Fibroblast of skin of abdomen (primary cell): ENCODE measurements at places on chromosomes 3 and 15.

DNA sequence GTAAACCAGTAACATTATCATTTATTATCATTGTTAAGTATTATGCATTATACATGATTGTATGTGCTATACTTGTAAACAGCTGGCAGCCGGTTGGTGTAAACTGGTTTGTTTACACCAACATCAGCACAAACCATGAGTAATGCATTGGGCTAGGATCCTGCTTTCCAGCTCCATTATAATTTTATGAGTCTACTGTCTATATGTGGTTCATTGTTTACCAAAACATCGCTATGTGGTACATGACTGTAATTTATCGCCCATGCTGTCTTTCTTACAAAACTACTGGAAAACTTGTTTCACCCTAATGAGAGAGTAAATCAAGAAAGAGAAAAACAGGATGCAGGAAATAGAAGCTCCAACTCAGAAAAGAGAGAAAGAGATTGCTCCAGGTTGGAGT lies 224.8 kb upstream of the CBLB start:
- DNase-seq = no peak

DNA sequence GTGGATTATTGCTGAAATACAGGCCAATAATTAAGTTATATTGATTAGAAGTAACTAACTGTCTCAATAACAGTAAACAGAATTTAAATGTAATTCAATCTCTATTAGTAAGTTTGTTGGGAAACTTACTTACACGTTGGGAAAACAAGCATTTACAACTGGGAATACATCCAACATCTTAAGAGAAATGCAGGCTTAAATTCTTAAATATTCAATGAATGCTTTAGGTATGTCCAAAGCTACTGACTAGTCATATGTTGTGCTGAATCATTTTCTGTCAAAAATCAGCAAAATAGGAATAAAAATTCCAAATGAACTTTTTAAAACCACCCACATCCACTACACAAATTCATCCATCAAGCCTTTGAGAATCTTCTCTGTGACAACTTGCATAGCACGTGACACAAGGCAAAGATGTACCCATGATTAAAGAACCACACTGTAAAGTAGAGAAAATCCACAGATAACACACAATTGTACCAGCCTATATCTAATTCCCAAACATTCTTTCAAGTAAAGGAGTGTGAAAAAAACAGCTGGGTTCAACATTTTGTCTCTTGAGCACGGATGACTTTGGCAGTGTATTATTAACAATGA lies 60.0 kb downstream of the NMNAT3 start:
- no peak for DNase-seq

DNA sequence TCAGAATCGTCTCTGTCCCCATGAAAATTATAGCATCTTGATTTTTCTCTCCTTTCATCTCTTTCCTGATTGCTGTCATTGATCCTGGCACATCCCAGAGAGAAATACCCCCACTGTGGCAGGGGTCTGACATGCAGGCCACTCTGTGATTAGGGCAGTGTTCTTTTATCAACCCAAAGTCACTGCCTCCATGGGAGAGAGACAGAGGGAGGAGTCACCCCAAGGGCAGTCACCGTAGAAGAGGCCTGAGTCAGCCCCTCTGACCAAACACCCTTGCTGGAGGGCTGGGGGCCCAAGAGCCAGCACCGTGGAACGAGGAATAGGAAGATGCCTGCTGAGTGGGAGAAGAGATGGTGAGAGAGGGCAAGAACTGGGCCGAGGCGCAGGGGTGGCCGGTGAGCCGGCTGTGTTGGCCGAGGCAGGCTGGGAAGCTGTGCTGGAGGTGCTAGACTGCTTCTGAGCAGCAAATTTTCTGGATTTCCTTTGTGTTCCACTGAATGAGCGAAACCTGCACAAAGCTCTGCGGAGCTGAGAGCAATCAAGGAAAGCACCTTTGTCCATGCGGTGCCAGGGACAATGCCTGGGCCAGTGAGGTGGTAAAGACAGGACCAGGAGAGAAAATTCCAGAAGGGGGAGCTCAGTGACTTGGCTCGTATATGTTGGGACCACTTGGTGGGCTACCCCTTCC lies 103.8 kb downstream of the ADCY5 start:
- no peak for DNase-seq

DNA sequence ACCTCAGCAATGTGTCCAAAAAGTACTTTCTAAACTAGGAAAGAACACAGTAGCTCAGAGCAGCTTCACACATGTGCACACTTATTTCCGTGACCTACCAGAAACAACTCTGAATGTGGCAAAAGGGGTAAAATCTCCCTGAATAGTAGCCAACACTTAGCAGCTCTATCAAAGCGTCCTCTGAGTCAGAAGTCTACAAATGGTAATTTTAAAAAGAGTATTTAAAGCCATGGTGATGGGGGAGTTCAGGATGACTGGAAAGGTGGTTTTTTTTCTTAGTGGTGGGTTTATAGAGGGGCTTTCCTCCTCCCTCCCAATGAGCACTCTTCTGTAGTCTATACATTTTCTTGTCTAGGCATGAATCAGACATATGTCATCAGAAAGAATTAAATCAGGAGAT lies 223.8 kb upstream of the PRICKLE2 start:
- no peak for DNase-seq

DNA sequence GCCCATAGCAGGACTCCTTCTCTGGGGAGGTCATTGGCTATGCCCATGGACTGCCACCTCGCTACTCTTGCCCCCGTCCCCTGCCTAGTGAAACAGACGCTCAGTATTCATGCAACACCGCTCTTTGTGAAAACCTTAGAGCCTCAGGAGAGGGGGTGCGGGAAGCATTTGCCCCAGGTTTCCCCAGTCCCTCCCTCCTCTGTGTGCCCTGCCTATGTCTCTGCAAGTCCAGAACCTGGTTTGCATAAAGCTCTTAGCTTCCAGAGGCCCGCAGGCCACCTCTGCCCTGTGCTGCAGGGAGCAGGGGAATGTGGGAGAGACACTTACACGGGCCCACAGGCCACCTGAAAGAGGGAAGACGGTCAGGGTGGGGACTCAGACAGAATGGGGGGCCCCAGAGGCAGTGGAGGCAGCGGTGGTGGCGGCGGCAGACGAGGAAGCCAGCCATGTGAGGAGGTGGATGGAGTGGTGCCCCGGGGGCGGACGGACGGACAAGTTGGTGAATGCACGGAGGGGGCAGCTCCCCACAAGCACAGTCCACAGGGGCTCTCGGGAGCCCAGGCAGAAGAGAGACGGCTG lies 33.8 kb upstream of the CTSH start:
- no peak for DNase-seq

DNA sequence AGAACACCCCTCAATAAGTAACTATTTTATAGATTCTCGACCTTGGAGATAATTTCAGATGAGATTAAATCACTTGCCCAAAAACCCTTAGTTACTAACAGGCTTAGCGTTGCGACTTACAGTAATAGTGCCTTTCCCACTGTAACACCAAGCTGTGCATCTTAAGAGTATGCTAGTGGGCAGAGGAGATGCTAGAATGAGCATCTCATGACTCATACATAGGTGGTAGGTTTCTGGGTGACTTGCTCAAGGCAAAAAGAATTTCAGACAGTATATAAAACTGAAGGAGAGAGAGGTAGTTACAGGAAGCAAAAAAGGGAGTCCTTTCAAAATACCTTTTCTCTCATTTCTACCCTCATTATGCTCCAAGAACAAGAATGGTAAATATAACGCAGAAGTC lies 3.9 kb downstream of the KATNBL1 start:
- DNase-seq = peak; percentile 25

DNA sequence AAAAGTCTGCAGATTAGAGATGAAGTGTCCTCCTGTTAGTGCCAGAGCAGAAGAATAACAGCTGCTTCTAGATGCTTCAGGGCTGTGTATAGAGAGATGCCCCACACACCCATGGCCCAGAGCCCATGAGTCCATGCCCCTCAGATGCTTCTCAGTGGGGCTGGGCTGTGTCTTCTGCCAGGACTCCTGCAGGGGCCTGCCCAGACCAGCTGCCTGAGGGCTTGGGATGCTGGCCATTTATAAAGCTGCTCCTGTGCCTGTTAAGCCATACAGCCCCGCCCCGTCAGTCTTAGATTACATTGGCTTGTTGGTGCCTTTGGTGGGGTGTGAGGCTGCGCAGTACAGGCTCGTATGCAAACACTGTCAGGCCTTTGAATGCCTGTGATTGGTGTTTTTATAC lies 318.0 kb upstream of the CTDSPL start:
- DNase-seq = no peak

DNA sequence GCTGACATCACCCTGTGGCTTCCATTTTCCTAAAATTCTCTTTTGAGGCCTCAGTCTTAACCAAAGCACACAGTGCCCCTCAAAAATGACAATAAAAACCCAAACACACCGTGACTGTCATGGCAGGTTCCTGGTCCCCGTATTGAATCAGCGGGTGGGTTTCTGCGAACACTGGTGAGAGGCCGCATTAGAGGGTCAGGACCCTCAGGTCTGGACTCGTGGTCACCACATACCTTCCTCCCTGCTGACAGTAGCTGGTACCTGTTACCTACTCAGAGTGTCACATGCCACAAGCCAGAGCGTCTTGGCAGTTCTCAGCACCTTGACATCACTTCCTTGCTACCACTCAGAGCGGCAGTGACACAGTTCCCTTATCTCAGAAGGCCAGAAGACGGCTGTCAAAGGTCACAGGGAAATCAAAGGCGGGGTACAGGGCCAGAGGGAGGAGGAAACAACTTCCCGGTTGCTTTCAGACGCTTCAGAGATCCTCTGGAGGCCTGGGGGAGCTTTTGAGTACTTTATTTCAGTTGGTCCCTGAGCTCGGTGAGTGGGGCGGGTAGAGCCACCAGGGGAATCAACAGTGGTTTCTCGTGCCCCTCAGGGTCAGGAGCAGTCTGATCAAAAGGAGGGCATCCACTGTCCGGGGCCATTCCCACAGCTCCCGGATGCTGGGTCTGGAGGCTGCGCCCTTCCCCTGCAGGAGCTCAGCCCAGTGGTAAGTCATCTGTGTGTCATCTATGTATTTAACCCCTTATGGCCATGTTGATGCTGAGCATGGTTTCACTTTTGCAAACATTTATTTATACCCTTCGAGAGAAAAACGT lies at the start of the genes CCR5AS and CCRL2:
Gene CCR5AS (minus strand): TSS at position 279 of the 824 bp plus-strand sequence.
Gene CCRL2 (plus strand): TSS at position 472 of the 824 bp plus-strand sequence. CDS start 821 bp downstream, outside the sequence.
- peak; percentile 13 for DNase-seq

DNA sequence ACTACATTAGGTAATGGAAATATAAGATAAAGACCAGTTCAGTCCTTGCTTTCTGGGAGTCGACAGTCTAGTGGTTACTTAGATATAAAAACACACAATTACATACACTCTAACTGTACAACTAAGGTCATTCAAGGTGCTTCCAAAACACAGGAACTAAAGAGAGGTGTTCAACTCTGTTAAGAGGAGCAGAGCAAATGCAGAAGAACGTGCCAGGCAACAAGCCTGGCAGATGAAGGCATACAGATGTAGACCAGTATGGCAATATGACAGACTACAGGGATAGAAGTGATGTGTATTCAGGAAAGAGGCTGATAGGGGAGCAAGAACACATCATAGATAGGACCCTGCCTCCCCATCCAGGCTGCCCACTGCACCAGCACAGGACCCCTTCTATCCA lies 78.3 kb downstream of the CBLB start:
- DNase-seq = no peak

- DNase-seq = peak; percentile 10
Measured at GRCh38 chr3:38136393-38136776, 542 bp downstream of the ACAA1 start.

DNA sequence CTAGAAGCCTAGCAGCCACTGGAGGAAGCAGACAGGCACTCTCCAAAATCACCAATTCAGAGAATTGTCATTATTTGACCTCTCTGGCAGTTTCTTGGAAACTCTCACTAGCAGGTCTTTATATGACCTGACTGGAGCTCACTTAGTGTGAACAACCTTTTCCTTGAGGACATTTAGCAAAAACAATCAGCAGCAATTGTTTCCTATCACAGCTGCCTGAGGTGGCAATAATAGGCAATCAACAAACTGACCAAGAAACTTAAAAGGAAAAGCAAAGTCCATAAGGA lies 162.4 kb upstream of the STT3B start:
- DNase-seq = no peak

DNA sequence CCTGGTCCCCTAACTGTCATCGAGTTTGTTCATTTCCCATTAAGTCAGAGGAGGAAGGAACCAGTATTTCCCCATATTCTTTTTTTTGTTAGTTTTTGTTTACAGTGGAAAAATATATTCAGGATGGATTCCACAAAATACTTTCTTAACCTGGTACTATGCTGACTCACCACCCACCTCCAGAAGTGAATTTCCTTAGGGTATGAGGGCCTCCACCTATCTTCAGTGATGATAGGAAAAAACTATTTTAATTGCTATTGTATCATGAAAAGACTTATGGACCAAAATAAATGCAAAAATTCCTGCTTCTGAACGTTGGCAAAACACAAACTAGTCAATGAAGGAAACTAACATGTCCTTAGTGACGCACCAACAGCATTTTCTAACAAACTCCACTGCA lies 64.2 kb upstream of the FOXP1 start:
- DNase-seq = no peak

DNA sequence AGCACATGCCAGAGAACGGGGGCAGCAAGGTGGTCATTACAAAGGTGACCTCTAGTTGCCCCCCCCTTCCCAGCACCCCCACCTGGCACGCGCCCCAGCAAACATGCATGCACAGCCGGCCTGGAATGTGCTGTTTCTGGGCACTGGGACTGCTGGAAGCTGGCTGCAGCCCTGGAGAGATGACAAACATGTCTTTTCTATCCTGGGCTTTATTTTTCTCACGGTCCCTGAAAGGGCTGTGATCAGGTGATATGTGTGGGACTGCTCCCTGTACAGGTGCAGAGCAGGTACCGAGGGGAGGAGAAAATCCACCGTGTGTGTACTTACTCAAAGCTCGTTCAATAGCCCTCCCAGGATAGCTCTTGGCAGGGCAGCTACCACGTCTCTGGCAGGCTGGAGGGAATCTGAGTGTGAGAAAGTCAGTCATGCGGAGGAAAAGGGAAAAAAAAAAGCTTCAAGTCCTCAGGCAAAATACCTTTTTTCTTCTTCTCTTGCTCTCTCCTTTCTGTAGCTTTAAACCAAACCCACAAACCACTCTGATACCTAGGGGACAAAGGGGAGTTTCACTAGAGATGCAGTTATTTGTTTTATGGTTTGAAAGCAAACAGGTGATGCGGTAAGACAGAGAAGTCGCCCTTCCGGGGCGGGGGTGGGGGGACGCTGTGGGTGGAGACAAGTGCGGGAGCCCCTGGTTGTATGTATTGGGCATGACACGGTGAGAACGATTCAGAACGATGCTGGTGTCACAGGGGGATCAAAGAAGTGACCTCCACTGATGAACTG lies 5.0 kb upstream of the HES1 start:
- DNase-seq = peak; percentile 23

DNA sequence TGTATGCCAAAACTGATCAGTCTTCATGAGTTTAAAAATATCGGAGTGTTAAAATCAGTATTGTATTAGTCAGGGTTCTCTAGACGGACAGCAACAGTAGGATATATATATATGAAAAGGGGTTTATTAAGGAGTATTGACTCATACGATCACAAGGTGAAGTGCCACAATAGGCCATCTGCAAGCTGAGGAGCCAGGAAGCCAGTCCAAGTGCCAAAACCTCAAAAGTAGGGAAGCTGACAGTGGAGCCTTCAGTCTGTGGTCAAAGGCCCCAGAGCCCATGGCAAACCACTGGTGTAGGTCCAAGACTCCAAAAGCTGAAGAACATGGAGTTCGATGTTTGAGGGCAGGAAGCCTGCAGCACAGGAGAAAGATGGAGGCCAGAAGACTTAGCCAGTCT lies 391.0 kb upstream of the CADM2 start:
- DNase-seq = no peak
